ENCODE measurements at places on chromosomes 6 and 20.

- DNase-seq = no peak
Observed at GRCh38 chr6:131840441-131840840, 32.6 kb downstream of the ENPP1 start.

DNA sequence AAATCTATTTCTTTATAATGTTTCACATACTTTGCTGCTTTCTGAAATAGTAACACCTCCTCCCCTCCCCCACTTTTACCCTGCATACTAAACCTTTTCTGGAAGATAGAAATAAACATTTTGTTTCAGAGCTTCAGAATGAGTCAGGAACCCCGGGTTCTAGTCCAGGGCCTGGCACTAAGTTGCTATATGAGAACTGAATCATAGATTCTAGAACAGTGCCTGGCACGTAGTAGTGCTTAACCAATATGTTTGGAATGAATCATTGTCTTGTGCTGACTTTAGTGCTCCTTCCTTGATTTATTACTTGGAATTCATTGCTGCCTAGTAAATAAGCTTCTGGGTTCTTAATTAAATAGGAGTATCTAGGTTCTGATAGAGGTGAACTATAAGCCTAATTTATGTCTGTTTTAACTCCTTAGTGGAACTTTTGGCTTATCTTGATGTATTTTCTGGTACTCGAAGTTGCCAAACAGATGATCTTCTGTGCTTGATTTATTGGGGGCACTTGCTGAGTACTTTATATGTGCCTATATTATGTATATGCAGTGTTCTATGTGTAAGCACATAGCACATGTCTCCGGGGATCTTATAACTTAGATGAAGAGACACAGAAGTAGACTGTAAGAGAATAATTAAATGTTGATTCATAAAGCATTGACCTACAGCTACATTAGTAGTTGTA, 18.6 kb downstream of the TAB2 start:
- peak; percentile 53 for DNase-seq

DNA sequence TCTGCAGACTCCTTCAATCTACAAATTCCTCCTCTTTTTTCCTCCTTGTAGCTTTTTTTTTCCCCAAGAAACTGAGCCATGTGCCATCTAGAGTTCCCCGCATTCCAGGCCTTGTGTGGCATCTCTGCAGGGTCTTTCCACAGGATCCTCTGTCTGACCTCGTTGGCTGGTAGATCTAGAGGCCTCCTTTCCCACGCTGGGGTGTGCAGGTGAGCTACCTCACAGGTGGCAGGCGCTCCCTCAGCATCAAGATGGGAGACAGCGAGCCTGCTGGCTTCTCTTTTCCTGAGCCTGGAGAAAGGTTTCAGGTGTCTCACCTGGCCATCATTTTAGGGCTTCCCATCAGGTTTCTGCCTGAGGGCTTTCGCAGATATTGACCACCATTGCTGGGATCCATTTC, 9.6 kb upstream of the NELFCD start:
- no peak for DNase-seq

DNA sequence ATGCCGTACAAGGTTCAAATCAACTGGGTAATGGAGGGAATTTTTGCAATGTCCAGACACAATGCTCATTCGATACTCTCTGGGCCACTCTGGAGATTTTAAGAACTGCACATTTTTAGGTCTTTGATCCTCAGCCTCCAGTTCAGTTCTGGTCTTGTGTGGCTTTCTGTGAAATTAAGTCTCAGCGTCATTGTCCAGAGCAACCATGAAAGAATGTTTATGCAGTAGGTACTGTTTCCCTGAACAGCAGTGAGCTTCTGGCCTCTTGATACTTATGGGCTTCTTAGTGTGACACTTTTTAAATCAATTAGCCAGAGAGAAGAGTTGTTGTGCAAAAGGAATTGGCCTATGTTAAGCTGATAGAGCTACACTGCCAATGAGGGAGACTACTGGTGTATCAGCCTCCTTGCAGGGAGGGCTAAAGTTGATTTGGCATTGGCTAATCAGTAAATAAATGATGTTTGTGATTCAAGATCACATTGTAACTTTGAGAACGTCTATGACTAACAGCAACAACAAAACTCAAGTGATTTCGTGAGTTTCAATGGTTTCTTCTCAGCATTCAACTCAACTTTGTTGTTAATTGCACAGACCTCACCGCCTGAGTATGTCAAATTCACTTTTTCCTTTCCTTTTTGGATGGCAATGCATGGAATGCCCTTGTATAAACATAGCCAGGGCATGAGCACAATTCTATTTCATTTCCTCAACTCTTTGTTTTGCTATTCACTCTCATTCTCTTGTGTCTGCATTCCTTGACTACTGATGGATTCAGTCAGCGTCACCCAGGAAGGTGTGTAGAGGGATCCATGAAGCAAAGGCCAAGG, 85.1 kb downstream of the GJA1 start:
- DNase-seq = no peak

DNA sequence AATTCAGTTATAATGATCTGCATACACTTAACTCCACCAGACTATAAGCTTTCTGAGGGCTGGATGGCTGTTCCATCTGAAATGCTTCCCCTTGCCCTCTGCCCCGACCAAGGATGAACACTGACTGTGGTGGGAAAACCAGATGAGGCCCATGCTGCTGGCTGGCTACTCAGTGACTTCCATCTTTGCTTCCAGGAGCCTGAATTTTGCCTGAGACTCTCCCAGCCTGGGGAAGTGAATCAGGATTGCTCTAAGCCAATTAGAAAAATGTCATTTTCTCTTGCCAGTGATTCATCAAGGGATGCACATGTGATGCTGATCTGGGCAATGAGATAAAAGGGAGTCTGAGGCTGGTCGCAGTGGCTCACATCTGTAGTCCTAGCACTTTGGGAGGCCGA, 1.7 kb upstream of the TOMM34 start:
- DNase-seq = no peak

GRCh38 chr20:61734733-61735502, 330.8 kb downstream of the TAF4 start:
- no peak for DNase-seq

DNA sequence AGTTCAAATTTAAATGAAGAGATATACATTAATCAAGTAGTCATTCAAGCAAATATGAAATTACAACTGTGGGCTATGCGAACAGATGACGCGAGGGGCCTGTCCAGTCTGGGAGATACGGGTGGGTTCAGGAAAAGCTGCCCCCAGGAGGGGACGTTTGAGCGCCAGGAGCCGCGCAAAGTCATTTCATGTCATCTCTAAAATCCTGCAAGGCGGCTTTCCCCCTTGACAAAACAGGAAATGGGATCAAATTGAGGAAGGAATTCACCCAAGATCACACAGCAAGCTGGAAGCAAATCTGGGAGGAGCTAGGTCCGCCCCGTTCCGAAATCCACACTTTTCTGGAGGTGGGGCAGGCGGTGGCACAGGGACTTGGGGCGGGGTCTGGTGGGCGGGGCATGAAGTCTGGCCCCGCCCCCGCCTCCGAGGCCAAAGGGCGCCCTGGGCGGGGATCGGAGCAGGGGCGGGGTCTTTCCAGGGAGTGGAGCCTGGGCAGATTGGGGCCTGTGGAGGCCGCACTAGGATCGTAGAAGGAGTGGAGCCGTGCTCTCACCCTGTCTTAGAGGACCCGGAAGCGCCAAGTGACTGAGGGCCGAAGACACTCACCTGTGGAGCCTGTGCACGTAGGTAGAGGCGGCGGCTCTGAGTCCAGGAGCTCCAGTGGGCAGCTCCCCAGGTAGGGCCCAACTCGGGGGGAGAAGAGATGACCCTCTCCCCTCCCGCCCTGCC, at the start of gene LPIN3:
LPIN3 (plus strand) TSS at position 495 of the 729 bp plus-strand sequence. CDS start 4,983 bp downstream, outside the sequence.
- peak; percentile 55 for DNase-seq

- no peak for DNase-seq
Observed at GRCh38 chr20:62835931-62836861, 19.3 kb downstream of the COL9A3 start.

GRCh38 chr6:38281126-38281525, 358.6 kb downstream of the BTBD9 start:
- no peak for DNase-seq

- no peak for DNase-seq
Observed at GRCh38 chr6:16789329-16790038, 28.2 kb upstream of the ATXN1 start.

GRCh38 chr6:15712797-15713196, 50.0 kb upstream of the DTNBP1 start:
- no peak for DNase-seq

DNA sequence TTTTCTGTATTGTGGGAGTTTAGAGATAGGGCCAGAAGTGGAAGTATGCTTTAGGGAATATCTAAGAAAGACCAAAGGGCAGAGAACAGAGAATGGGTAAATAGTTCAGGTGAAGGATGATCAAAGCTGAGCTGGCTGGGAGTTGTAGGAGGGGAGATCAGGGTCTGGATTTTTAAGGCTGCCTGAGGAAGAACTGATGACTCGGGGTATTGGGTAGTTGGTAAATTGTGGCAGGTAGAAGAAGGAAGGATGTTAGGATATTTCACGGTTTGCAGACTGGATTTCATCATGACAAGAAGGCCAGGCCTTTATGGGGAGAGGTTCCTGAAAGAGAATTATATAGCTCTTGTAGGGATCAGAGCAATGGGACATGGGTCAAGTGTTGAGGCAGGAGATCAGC, 492.9 kb downstream of the UTRN start:
- DNase-seq = no peak

DNA sequence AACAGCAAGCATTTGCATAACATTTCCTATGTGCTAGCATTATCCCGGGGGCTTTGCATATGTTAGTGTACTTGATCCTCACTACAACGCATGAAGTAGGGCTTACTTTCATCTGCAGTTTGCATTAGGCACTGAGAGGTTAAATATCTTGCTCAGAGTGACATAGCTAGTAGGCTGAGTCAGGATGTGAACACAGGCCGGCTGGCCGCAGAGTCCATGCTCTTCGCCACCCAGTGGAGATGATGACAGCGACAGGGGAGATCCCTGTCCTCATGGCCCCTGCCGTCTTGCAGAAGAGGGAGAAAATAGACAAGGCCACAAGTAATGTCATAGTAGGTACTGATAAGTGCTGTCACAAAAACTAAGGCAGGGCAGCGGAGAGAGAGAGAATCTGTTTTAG, 46.9 kb downstream of the LYRM4 start:
- DNase-seq = no peak

DNA sequence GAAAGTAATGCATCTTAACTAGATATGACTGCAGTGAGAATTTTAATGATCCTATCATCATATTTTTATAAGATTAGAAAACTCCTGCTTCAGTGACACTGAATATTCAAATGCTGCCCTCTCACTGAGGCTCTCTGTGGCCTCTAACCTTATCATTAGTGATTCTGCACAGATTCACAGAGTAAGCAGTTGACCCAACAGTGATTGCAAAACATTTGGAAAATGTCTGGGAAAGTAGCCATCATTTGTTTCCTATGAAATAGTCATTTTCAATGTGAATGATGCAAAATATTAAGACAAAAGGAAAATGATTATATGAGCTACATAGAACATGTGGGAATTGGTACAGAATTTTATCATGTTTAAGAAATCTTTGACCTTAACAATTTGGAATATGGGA, 210.3 kb downstream of the TBX18 start:
- DNase-seq = no peak

DNA sequence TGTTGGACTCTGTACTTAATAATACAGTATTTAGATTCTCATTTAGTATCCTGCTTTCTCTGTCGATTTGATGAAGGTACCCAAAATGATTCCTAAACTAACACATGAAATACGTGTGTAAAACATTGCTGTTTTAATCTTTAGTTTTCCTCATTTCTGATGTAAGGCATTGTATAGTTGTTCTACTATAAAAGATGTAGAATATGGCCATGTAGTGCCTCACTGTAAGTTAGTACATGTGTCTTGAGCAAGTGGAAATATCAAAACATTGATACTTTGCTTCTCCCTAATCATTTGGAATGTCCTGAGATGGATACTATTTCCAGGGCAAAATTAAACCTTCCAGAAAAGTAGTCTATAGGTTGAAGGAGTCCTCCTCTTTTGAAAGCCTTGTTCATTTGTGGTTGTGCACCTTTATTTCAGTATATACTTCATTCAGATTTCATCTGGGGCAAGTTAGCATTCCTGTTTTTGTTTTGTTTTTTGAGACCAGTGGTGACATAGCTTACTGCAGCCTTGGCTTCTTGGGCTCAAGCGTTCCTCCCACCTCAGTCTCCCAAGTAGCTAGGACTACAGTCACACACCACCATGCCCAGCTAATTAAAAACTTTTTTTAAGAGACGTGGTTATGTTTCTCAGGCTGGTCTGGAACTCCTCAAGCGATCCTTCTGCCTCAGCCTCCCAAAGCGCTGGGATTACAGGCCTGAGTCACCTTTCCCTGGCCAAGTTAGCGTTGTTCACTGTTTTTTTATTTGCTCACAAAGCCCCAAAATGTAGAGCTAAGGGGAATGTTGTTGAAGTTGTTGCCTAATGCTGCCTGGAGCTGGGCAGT, 11.6 kb downstream of the SRSF3 start:
- no peak for DNase-seq

DNA sequence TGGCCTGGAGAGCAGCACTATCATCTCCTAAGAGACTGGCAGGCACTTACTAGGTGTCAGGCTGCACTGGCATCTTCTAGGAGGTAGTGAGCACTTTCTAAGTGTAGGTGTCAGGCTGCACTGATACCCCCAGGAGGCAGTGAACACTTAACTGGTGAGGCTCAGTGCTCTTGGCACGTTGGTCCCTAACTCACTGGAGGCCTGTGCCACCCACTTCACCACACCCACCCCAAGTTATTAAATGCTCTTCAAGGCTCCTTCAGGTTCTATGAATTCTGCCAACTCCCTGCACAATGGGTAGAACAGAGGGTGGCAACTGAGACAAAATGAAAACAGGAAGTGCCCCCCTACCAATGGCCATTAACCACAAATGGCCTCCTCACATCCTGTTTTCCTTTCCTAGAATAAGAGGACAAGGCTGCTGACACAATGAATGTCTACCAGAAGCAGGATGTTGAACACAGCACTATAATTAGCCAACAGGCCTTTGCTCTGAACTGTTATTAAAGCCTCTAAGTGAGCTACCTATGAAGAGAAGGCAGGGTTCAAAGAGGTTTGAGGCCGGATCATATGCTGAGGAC, 29.4 kb downstream of the NCOA5 start:
- no peak for DNase-seq

GRCh38 chr6:10363911-10364310, 51.0 kb downstream of the TFAP2A start:
- DNase-seq = no peak

GRCh38 chr6:47446669-47447330, 30.8 kb upstream of the CD2AP start:
- DNase-seq = no peak
